Muscle of arm (tissue), 14 donors: ENCODE measurements at places on chromosomes 6 and 20.

DNA sequence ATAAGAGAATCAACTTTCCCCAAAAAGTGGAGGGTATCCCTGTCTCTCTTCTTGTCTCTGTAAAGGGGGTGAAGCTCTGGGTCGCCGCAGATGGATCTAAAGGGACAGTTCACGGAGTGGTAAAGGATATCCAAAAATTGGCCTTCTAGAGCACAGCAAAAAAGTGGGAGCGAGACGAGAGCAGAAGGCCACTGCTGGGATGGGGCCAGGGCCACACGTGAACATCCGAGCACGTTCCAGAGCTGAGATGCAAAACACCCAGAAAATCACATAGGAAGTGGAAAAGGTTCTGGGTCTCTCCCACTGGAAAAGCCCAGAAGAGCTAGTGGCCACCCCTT is 837 bp downstream of the TRAM2 start:
- DNase-seq: peak; percentile 62

DNA sequence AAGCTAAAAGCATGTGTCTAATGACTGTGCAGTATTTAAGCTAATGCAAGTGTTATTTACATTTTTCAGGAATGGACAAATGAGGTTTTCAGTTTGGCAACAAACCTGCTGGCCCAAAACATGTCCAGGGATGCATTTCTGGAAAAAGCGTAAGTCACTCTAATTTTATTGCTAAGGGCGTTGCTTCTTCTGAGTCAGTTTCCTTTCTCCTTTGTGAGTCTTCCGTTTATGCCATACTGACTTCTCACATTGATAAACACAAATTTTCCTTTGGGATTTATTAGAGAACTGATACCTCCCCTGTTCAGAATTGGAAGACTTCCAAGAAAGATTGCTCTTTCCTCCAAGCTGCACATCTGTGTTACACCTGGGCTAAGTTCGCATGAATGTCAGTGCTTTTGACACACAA is 422.9 kb upstream of the PLCB4 start:
- peak; percentile 78 for DNase-seq

DNA sequence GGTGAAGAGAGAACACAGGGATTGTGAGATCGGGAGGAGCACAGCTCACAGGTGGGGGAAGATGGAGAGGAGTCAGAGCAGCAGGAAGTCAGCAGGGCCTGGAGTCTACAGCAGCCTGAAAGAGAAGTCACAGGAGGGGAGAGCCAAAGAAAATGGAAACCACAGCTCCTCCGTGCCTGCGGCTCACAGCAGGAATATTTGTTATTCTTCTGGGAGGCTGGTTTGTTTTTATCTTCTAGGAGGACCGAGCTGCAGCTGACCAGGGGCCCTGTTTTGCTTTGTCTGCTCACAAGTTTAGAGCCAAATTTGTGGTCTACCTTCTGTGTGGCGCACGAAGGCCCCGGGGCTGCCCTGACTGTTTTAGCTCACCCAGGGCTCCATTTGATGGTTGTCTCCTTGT is 81.8 kb downstream of the CLIC5 start:
- DNase-seq: no peak

DNA sequence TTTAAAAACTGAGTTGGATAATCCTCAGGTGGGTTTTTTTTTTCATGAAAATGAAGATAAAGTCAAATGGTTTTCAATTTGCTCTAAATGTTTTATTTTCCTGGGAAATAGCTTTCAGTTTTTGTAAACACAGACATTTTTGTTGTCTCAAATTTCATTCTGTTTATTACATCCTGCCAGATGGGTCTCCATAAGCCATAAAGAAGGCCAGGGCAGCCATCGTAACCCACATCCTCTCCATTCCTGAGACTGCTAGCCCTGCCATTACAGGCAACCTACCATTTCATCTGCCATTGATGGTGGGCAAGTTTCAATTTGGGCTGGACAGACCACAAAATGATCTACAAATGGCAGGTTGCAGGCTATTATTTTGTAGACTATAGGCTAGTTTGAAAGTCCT is 60.8 kb downstream of the BTBD3 start:
- no peak for DNase-seq

- no peak for DNase-seq
Measured at GRCh38 chr20:20396794-20397193, 28.9 kb downstream of the INSM1 start.

- no peak for DNase-seq
Measured at GRCh38 chr6:127967708-127968107, 66.8 kb upstream of the THEMIS start.

DNA sequence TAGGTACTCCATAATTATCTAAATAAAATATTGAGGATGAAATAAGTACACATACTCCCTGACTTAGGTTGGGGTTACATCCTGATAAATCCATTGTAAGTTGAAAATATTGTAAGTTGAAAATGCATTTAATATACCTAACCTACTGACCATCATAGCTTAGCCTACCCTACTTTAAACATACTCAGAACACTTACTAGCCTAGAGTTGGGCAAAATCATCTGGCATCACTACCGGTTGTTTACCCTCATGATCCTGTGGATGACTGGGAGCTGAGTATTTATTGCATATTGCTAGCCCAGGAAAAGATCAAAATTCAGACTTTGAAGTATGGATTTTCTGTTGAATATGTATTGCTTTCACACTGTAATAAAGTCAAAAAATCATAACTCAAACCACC is 467.3 kb downstream of the C6orf118 start:
- DNase-seq: no peak
